Fibroblast of skin of back (primary cell): ENCODE measurements at places on chromosomes 16 and 17.

GRCh38 chr16:29920288-29921033, 5.6 kb downstream of the KCTD13 start:
- no peak for DNase-seq

- peak; percentile 50 for DNase-seq
Observed at GRCh38 chr16:79437764-79438751, 162.5 kb downstream of the MAF start.

GRCh38 chr16:85350146-85350728, 238.0 kb upstream of the CIBAR2 start:
- DNase-seq: no peak

GRCh38 chr17:42282478-42283080, 5.7 kb upstream of the STAT5A start:
- DNase-seq: no peak

DNA sequence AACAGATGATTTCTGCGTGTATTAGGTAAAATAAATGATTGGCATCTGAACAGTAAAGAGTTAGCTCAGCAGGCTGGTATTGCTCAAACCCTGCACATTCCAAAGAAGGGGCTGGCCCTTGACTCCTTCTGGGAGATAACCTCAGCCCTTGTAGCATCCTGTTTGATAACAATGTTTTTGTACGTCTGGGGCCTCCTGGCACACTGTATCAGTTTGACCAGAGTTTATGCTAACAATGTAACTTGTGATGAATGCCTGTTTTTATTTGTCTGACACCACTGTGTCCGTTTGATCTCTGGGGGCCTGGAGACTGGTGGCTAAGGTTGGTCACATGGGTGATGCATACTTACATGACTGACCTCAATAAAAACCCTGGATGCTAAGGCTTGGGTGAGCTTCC, 43.8 kb upstream of the NDRG4 start:
- no peak for DNase-seq

DNA sequence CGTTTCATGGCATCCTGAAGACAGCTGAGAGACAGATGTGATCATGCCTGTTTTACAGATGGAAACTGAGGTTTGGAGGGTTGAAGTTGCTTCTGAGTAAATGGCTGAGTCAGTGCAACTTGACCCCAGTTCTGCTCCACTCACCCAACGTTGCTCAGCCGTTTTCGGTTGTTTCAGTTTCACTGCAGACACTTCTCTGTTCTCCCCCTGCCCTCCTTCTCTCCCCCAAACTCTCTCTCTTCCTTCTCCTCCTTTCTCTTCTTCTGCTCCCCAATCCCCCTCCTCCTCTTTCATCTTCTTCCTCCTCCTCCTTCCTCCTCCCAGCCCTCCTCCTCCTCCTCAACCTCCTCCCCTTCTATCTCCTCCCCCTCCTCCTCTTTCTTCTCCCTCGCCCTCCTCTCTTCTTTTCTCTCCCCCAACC, 9.4 kb upstream of the CEP20 start:
- peak; percentile 35 for DNase-seq

GRCh38 chr16:28974007-28974436, 556 bp upstream of the SPNS1 start:
- peak; percentile 72 for DNase-seq

DNA sequence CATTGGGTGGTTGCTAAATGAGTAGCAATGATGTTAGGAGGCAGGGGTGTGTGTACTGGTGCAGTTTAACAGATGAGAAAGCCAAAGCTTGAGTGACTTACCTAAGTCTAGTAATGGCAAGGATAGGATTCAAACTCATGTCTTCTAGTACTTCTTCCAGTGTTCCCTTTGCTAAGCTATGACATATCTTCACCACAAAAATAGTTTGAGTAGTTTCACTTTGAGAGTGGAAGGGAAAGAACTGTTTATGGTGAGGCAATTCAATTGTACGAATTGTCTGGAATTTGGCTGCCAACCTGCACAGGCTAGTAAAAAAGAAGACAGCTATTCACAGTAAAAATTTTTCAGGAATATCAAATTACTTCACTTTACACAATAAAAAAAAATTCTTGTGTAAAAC, 138.0 kb downstream of the NLK start:
- peak; percentile 21 for DNase-seq

DNA sequence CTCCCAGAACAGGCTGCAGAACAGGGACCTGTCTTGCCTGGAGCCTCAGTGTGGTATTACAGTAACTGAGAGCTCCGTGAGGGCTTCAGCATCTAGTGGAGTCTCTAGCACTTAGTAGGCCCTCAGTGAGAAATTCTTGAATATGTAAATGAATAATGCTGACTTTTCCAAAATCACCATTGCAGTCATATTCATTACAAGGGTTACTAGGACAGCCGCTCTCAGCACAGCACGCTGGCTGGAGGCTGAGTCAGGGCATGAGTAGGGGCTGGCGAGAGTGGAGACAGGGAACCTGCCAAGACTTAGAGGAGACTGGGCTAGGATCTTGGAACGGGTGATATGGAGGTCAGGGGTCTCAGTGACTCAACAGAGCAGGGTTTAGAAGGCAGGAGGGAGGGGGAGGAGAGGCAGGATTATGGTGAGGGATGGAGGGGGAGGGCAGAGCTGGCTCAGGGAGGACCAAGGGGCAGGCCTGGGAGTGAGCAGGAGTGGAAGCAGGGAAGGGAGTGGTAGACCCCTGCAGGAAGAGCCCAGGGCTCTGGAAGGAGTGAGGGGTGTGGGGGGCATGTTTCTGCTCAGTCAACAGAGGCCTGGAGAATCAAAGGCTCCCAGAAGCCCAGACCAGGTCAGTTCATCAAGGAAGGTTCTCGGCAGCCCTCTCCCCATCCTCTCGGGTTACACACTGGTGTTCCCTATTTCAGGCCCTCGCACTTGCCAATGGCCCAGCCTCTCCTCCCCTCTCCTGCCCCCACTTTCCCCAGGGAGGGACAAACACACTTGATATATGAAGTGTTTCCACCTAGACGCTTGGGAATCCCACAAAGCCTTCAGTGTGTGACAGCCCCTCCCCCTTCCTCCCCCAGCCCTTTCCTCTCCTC, 42.3 kb downstream of the FZD2 start:
- peak; percentile 88 for DNase-seq
